ENCODE measurements at places on chromosomes 7 and 10.

- DNase-seq: no peak
Observed at GRCh38 chr7:2202901-2203765, 29.6 kb downstream of the MAD1L1 start.

GRCh38 chr10:24968349-24968748, 15.9 kb upstream of the PRTFDC1 start:
- no peak for DNase-seq

DNA sequence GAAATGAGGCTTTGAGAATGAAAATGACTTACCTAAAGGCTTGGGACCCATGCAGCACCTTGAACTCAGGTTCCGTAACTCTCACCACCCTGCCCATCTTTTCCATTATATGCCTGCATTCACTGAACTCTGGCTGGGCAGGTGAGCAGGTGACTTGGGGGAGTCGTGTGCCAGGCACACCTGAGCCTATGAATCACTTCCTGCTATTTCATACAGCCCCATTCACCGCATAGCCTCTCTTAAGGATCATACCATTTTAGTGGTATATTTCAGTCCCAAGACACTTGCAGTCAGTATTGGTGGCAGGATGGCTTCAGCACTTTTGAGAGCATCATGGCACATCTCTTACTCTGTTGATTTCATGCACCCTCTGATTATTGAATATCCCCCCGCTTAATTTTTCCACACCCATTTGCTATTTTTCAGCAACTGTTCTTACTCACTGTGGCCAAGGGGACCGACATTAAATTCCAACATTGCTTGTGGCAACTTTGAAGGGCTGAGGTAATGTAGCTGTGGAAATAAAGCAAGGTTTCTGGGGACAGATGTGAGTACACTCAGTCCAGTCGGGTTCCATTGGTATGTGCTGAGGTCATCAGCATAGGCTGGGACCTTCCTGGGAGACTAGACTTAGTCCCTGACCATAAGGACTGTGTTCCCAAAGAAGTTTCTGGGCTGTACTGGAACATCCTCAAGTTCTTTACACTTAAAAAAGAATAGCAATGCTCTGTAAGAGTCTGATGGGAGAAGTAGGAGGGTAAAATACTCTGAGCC, 39.8 kb upstream of the ZNF438 start:
- no peak for DNase-seq

DNA sequence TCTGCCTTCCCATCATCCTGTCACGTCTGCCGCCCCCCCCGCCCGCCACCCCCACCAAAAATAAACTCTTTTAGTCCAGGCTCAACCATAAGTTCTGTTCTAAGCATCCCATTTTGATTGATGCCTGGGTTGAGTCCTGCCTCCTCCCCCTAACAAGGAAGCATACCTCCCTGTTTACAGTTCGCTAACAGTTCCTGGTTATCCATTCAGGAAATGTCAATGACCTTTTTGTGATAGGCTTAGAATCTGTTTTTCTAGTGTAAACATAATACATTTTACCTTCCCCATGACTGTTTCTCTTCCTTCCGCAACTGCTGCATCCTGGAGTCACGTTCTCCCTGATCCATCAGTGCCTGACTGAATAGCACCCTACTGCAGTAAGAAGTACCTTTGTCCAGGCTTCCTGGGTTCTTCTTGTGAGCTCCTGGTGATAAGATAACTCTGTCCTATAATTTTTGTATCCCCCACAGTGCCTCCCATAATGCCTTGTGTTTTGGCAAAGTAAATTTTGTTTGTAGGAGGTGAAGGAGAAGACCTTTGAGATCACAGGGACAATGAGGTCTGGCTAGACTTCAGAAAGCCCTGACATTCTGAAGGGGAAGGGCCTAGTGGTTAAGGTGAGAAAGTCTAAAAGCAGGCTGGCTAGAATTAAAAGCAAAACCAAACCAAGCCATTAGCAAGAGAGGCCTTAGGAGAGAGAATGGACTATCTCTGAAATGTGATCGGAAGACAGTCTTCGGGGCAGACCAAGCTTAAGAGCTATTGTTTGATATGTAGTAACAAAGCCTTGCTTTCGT, 7.3 kb downstream of the AGFG2 start:
- no peak for DNase-seq

- DNase-seq: no peak
Observed at GRCh38 chr10:1126461-1126860, 70.3 kb downstream of the WDR37 start.

GRCh38 chr7:156096771-156097538, 284.7 kb upstream of the SHH start:
- DNase-seq: no peak

- DNase-seq: no peak
Observed at GRCh38 chr7:137753948-137754851, 92.6 kb downstream of the DGKI start.

GRCh38 chr10:78165617-78166016, 132.0 kb downstream of the RPS24 start:
- DNase-seq: peak; percentile 70

DNA sequence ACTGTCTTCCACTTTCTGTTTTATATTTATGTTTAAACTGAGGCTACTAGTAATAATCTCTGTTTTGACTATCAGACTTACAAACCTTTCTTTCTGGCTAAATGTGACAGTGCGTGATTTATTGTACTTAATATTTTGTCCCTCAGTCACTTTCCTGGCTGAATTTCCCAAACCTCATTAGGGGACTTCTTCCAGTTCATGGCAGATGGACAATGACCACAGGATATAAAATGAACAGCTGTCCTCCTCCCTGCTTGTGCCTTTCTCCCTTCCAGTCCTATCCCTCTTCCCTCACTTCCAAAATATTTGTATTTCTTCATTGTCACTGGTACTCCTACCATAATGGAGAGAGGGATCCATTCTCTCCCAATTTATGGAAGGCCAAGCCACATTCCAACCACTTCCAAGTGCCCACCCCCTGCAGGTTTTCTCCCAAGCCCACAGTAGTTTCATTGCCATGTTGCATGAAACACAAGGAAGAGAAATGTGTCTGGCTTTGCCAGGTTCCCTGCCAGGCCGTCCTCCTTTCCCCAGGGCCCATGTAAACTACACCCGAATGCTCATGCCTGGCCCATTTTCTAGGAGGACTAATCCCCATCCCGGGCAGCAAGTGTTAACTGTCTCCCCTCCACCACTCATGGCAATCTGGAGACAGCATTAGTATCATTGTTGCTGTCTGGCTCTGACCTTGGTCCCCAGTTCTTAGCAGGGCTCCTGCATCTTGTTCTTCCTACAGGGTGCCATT, 269.5 kb upstream of the SLC26A5 start:
- no peak for DNase-seq

- no peak for DNase-seq
Observed at GRCh38 chr10:21509341-21510240, 15.9 kb downstream of the SKIDA1 start.

GRCh38 chr10:57983281-57983791, 284.4 kb downstream of the IPMK start:
- DNase-seq: no peak

DNA sequence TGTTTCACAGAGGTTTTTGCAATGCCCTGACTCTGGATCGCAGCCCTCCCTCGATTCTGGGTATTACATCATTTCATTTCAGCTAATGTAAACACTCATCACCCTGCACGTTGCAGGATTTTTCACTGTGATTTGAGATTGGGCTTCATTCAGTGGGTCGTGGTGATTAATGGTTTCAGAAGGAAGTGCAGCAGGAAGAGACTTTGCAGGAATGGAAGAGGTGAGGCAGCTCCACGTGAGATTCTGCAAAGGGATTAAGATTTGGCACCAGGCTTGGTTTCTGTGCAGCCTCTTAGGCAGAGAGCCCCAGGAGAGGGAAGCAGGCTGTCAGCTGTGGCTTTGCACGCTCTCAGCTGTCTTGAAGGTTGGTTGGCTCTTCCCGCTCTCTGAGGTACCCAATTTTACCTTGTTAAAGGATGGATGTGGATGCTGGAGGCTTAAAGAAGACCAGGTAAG, 95.2 kb downstream of the PLCE1 start:
- DNase-seq: peak; percentile 46

DNA sequence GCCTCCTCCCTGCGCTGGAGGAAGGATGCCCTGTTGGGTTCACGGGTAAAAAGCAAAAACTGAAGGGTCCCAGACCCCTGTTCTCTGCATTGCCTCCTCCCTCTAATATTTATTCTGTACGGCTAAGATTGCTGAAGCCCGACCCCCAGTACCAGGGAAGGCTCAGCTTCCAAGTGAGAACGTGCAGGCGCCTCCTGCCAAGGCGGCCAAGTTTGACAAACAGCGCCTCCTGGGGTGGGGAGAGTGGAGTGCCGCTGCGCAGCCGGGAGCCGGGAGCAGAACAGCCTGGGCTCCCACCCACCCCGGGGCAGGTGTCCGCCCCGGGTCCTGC, 4.7 kb upstream of the EBF3 start:
- peak; percentile 85 for DNase-seq

DNA sequence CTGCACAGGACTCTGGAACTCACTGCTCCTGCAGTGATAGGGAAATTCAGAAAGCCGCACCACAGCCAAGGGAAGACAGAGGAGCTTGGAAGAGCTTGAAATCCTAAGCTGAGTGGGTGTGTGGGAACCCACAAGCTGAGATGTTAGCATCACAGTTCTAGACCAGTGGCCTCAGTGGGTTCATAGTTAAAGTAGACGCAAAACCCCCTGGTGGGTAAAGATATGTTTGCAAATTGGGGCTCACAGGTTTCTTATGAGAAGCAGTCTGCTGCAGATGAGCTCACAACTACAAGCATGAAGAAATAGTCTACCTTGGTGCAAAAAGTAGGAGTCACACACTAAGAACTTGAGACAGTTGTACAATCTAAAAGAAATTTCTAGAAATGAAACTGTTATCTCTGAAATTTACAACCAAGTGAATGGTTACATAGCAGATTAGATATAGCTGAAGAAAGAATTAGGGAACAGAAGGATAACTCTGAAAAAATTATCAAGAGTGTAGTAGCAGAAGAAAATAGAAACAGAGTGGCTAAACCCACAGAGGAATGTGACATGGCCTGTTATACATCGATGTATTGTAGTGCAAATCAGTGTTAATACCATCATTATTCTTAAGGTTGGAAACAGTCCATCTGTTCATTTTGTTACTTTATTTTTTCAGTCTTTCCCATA, 77.2 kb downstream of the DYNC2I1 start:
- no peak for DNase-seq

DNA sequence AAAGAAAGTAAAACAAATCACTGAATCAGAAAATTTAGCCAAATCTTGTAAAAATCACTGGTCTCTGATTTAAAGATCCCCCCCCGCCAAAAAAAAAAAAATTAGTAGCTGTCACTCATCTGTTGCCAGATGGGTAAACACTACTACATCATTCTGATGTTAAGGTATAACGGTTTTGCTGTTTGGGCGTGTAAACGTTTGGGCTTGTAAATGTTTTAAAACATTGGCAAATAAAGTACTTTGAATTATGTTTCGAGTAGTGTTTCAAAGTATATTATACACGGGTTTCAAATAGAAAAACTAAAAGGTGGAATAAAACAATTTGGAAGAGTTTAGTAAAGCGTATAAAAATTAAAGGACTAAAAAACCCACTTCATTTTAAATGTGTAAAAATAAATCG, 1.5 kb downstream of the TMEM229A start:
- no peak for DNase-seq

GRCh38 chr10:125171402-125172306, 11.3 kb upstream of the CTBP2 start:
- no peak for DNase-seq

- no peak for DNase-seq
Observed at GRCh38 chr10:33189363-33189762, 145.1 kb downstream of the NRP1 start.

GRCh38 chr7:134890246-134891240, 95.8 kb upstream of the AGBL3 start:
- no peak for DNase-seq

- DNase-seq: no peak
Observed at GRCh38 chr10:114262496-114262895, 23.4 kb downstream of the VWA2 start.

- no peak for DNase-seq
Observed at GRCh38 chr7:42485301-42485766, 248.3 kb upstream of the GLI3 start.

DNA sequence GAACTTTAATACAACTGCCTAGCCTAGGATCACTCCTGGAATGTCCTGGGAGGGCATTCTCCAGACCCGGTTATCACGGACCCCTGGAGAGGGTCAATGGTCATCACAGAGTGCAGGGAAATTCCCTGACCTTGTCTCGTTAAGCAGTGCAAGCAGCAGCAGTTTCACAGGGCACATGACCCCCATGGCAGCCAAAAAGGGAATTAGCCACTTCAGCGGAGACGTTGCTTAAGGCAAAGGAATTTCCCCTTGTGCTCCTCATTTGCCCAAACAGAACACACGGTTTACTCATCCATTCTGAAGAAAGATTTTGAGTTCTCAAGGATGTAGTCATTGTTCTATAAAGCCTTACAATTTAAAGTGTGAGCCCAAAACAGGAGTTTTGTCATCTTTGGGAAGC, 260.3 kb downstream of the SNX13 start:
- no peak for DNase-seq

GRCh38 chr10:100522107-100522801, 2.6 kb upstream of the SEC31B start:
- no peak for DNase-seq

DNA sequence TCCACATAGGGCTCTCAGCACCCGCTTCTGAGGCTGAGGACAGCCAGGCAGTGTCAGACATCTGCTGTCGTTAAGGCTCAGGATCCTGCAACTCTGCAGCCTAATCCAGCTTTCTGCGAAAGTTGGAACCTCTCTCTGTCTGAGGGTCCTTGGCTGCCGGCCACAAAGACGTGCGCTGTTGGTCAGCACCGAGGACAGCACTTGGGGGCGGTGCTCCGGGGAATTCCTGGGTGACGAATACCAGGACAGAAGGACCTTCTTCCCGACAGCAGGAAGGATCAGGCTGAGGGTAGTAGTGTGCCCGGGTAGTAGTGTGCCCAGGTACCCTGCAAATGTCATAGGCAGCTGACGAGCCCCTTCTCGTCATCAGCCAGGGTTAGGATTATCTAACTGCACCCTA, 16.0 kb upstream of the RASGEF1A start:
- DNase-seq: peak; percentile 48

- peak; percentile 81 for DNase-seq
Observed at GRCh38 chr10:133308421-133309099, at the start of the genes TUBGCP2 and ZNF511. TSS of gene TUBGCP2 (minus strand) at chr10:133308872. CDS start at chr10:133302941, 5,931 bp downstream. TSS of gene ZNF511 (plus strand) at chr10:133308914. CDS start at chr10:133308944, 30 bp downstream.

DNA sequence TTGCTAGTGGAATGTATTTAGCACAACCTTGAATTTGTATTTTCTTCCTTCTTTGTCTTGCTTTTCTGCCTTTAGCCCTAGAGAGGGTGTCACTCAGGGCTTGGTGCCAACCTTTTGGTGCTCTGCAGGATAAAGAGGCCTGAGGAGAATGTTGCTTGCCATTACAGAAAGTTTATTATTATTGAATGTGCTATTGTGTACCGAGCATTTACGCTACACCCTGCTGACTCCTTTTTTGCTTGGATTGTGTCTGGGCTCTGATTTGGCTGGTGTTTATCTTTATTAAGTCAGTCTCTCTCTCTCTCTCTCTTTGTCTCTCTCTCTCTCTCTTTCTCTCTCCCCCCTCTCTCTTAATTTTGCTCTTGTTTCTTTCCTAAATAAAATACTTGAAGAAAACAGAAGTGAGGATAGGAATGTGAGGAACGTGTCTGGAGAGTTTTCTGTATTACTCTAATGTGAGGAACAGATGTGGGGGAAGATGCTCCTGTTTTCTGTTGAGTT, 284.4 kb upstream of the PHYHIPL start:
- DNase-seq: no peak

GRCh38 chr7:149884016-149884415, 10.2 kb downstream of the ATP6V0E2 start:
- DNase-seq: no peak

- DNase-seq: no peak
Observed at GRCh38 chr10:103691723-103692435, 163.5 kb downstream of the SH3PXD2A start.

GRCh38 chr7:127835679-127836078, 183.7 kb downstream of the SND1 start:
- DNase-seq: no peak

- no peak for DNase-seq
Observed at GRCh38 chr10:6221192-6221940, 18.6 kb downstream of the PFKFB3 start.
